ENCODE measurements at places on chromosomes 5 and 9.

DNA sequence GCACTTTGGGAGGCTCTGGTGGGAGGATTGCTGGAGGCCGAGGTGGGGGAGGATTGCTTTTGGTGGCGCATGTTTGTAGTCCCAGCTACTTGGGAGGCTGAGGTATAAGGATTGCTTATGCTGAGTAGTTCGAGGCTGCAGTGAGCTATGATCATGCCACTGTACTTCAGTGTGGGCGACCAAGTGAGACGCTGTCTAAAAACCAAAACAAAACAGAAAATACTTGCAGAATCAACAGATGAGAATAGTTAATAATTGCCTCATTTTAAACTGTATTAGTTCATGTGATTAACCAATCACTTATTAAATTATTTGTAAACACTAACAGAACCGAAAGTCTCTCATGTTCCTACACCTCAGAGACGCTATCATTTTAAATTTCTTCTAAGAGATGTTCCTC, 118.1 kb downstream of the CCDC171 start:
- DNase-seq: no peak

DNA sequence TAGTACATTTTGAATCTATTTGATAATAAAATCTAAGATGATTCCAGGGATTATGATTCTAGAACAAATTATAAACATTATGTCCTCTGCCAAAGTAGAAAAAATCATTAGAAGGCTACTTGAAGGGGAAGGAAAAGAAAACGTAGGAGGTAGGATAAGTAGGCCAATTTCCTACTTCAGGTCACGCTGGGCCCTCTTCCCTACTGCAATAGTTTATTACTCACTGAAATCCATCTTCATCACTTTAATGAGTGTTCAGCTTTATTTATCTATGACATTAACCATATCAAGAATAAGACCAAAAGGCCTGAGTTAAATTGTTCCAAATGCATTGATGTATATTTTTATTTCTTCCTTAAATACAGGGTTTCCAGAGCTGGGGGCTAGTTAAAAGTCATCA, 21.6 kb downstream of the SLC28A3 start:
- DNase-seq: no peak

DNA sequence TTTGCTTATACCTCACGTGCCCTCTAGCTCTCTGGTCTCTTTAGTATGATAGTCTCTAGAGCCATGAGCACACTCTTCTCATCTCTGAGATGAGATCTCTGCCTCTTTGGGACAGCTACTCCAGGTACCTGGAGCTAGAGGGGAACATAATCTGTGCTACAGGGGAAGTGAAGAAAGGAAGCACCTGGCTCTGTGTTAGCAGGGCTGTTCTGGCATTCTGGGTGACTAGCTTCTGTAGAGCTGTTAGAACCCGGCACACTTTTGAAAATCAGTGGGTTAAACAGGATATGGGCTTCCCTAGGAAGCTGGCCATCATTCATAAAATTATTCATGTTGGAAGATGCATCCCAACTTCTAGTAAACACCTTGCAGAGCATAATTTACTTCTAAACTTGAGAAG, 224.8 kb downstream of the MCTP1 start:
- DNase-seq: no peak

DNA sequence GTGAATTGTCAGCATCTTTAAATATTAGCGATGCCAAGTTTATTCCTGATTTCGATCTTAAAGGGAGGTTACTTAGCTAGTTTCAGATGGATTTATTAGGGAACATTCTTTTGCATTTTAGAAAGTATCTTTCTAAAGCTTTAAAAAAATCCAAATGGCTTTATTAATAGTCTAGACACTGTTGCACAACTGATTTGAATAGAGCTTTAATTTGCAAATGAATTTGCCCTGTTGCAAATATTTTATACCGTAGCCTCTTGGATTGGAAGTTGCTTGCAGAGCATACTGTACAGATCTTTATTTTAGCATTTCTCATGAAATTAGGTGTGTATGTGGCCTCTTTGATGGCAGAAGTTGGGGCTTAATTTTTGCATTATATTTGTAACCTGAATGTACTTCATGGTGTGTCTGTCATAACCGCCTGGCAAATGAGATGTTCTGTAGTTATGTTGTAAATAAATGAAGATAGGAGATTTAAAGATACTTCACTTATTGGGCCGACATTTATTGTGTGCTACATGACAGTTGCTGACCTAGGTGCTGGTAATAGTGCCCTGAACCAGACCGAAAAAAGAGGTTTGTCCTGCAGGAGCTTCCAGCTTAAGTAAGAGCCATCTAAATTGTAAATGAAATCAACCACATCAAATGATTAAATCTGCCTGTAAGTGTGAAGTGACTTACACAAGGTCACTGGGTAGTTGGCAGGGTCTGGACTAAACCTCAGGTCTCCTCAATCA, 1.8 kb downstream of the TCERG1 start:
- DNase-seq: no peak

DNA sequence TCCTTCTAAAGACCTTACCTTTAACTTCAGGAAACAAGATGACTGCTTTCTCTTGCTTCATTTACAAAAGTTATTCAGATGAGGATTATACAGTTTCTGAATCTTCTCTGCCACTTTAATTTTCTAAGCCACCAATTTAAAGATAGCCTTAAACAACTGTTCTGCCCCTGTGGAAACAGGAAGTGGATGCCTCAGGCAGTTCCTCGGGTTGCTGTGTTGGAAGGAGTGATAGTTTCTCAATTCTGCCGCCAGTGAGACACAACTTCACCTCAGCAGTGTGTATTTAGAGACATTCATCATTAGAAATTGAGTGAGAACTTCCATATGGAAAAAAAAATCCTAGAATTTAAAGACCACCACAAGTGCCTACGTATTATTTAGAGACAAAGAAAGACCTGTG, 475.1 kb upstream of the WWC1 start:
- DNase-seq: no peak

GRCh38 chr9:112063151-112063550, 111.9 kb downstream of the SUSD1 start:
- no peak for DNase-seq

Data from stimulated activated CD4-positive, alpha-beta T cell treated with anti-CD3 and anti-CD28 coated beads, Interleukin-1b, Interleukin-23, amount 100 ng/mL, for 1 hour (primary cell).